ENCODE measurements at places on chromosomes 12 and 14.
A peak's percentile ranks its signal among the peaks of the same experiment; 100 is the strongest.

GRCh38 chr12:121513464-121514183, 67.2 kb downstream of the KDM2B start:
- peak; percentile 42 for DNase-seq

DNA sequence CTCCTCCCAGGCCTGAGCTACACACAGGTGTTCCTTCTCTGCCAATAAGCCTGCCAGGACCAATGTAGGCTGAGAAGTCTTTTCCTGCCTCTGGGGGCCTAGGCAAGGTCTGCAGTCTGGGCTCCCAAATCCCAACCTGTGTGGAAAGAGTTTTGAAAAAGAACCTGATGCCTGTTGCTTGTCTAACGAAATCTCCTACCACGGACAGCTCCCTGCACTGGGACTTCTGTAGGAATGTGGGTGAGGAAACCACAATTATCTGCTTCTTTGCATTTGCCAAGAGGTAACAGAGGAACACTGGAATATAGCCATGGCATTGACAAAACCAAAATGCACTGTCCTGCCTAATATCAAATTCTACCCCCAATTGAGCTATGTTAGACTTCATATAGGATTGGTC, 877.0 kb upstream of the TMEM132C start:
- no peak for DNase-seq

DNA sequence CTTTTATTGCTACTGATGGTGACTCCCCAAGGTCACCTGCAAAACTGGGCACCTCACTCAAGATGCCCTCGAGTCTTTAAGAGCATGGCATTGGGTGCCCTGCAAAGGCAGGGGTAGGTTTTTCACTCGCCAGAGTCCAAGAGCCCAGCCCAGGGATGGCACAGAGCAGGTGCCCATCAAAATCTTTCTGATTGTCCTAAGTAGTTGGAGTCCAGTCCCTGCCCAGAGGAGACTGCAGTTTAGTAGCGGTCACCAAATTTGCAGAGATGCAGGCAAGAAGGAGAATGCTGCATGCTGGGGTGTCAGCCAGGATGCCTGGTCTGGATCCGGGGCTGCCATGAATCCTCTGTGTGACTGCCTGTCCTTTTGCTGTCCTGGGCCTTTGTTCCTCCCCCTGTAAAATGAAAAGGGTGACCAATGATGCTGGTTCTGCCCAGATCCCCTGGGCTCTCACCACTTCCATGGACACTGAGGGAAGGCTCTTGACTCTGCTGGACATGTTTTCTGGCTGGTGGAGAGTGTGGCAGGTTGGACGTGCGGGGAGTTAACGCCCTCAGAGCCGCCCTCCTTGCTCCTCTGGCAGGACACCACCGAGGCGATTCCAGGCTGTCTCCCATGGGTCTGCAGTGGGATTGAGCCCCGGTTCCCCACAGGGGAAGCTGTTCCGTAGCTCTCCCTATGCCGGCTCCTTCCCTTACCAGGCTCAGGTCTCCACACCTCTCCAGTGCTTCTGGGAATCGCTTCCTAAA, 41.3 kb downstream of the DLK1 start:
- no peak for DNase-seq

GRCh38 chr12:91852634-91853033, 293.0 kb downstream of the BTG1 start:
- no peak for DNase-seq

DNA sequence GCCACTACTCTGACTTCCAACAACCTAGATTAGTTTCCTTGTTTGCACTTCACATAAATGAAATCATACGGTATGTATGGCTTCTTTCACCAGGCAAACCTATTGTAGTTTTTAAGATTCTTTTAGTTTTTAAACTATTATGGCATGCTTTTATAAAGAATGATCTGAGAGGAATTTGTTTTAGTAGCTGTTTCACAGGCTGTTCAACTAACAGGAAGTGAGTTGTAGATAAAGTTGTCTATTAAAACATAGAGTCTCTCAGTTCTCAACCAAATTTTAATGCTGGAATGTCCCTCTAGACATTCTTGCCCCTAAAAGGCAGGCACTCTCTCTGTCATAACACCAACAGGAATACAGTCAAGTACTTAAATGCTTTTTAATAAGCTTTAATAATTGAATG, 102.7 kb upstream of the DACT1 start:
- DNase-seq, result no peak

DNA sequence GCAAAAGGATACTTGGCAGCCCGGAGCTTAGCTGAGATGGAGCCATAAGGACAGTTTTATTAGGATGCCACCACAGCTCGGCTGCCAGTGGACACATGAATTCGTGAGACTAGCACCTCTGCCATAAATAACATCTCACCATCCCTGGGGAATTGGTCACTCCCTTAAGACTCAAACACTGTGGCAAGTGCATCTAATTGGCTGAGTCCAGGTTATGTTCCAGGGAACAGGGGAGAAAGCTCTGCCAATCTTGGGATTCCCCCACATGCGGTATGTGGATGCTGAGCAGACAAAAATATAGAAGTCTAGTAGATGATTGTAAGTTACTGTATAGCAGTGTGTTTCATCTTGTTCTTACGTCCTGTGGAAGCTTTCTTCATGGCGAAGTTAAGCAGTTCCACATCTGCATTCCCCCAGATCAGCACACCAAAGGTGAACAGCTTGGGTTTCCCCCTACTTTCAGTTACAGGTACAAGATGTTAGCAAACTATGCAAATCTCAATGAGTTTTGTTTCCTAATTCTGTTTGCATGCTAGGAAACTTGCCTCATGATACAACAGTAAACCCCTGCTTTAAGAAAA, 131.1 kb downstream of the ETV6 start:
- DNase-seq, result no peak

DNA sequence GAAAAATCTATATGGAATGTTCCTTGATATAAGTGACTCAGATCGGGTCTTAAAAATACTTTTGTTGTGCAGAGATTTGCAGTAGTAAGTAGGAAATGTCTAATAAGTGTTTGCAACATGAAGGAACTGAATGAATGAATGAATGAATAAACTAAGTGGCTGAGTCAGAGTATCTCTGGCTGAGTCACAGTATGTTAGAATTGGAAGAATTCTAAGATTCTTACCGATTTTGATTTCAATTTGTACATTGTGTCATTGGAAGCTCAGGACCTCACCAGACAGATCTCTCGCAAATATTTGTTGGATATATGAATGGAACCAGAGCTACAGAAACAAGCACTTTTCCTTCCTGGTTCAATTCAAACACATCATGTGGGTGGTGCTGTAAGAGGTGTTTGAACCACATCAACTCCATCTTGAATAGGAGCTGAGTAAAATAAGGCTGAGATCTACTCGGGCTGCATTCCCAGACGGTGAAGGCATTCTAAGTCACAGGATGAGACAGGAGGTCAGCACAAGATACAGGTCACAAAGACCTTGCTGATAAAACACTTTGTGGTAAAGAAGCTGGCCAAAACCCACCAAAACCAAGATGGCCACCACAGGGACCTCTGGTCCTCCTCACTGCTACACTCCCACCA, 123.9 kb upstream of the FOXN3 start:
- no peak for DNase-seq

DNA sequence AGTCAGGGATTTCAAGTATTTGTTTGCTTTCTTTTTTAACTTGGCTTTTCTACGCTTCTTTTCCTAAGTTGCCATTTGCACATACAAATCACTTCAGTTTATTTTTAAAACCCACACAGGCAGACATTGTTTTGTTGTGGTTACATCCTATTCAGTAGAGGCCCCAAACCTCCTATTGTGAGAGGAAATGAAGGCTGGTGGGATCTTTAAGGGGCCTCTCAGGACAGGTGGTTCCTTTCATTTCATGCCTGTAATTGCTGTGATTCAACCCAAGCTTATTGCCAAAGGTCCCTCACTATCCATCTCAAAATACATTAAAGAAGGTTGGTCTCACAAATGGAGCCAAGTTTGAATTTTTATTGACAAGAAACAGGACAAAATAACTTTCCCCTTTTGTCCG, 257.1 kb downstream of the ADAMTS20 start:
- DNase-seq, result no peak

DNA sequence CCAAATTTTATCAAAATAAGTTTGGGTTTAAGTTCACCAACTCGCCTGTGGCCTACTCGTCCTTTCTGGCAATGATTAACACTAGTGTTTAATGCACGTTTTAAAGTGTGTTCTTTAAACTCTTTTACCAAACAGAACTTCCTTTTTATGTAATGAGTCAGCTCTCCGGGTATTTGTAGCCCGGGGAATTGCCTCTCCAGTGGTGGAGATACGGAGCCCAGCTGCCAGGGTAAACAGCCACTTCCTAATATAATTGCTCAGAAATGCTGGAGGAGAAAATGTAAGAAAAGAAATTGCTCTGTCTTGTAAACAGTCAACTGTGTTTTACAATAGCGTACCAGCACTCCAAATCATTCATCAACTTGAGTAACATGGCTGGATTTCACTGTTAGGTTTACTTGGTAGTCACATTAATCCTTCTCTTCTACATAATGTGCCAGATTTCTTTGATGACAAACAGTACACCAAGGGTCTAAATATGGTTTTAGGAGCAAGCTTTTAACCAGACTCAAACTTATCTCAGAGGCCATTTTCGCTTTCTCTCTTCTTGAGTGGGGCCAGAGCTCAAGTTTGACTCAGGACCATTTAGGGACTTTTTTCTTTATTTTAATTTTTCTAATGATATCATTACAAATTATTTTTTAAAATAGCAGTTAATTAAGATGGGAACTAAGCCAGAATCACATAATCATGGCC, 101.2 kb upstream of the SLC38A2 start:
- DNase-seq, result peak; percentile 80

- peak; percentile 87 for DNase-seq
Observed at GRCh38 chr14:105414456-105415371, 4.9 kb upstream of the MTA1 start.

DNA sequence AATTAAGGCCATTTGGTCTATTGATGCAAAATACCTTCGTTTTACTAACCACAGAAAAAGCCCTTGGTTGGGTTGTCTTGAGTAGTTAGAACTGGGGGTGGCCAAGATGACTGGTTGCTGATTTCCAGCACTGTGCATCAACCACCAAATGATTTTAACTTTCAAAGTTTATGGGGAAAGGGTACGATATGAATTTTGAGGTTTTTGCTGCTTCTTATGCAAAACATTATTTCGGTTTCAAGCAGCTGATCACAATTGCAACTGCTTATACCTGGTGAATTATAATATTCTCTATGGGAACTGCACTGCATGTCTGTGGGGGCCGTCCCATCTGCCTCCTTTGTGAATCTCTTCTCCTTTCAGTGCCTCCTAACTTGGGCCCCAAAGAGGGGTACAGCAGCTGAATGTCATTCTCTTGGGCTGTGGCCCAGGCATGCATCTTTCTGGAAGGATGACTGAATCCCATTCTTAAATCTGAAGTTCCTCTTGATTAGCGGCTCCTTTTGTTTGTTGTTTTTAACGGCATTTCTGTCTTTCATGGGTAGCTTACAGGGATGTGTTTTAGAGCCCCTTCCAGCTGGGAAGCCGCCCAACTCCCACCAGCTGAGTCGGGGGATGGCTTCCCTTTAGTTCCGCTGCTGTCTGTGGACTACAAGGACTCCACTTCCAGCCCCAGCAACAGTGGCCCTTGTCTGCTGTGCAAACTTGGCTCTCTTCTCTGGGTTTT, 479.8 kb downstream of the ZFP36L1 start:
- DNase-seq, result no peak

GRCh38 chr14:67482231-67483164, 6.0 kb downstream of the TMEM229B start:
- DNase-seq, result no peak

GRCh38 chr12:18612971-18613370, 124.8 kb downstream of the PLCZ1 start:
- no peak for DNase-seq

DNA sequence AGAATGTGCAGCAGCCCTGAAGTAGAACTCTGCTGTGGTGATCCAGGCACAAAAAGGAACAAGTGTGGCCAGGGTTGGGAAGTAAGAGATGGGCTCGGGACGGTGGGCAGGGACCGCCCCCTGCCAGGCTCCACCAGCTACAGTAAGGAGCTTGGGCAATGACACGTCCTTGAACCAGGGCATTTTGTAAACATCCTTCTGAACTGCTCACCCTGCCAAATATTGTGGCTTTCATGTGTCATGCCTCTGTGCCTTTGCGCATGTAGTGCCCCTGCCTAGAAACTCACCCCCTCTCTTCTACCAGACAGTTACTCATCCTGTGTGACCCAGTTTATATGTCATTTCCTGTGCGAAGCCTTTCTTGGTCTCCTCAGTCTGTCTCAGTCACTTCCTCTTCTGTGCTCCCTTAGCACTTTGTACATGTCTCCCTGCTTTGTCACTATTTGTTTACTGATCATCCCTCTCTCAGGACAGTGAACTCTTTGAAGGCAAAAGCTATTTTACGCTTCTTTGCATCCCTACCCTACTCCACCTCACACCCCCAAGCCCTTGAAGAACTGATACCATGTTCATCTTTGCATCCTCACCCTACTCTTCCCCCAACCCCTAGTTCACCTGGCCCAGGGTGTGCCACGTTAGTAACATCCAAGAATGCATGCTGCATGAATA, 108.9 kb upstream of the PLEKHG7 start:
- peak; percentile 33 for DNase-seq

GRCh38 chr14:52241087-52241793, 26.3 kb upstream of the PTGDR start:
- DNase-seq, result no peak

- DNase-seq, result no peak
Observed at GRCh38 chr12:88227871-88228270, 85.8 kb downstream of the TMTC3 start.

GRCh38 chr14:47705683-47706082, 30.3 kb upstream of the MDGA2 start:
- no peak for DNase-seq

GRCh38 chr12:24360907-24361306, 411.4 kb upstream of the SOX5 start:
- DNase-seq, result no peak

GRCh38 chr12:104133321-104133720, 4.7 kb downstream of the NFYB start:
- no peak for DNase-seq

- no peak for DNase-seq
Observed at GRCh38 chr12:132444283-132444682, 45.7 kb upstream of the FBRSL1 start.

GRCh38 chr12:9951026-9951675, 19.0 kb upstream of the CLEC2A start:
- no peak for DNase-seq

- peak; percentile 82 for DNase-seq
Observed at GRCh38 chr12:48925304-48926011, at the start of gene FKBP11. Gene FKBP11, minus strand, starts transcription at chr12:48925492. Its CDS starts 64 bp downstream, at chr12:48925428.

DNA sequence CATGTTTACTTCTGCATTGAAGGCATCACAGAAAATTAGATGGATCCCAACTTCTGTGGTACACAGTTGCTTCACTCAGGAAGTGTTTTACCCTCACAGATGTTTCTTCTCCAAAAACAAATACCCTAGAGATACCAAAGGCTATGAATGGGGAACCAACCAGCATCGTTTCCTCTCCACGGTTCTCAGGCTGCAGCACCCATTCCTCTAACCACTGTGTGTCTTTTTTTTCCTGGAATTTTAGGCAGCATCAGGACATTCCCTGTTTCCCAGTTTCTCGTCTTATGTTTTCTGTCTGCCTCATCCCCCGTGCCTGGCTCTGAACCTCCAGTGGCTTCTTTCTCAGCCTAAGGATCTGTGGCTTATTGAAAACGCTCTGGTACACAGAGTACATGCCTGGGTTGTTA, 72.0 kb upstream of the TBX5 start:
- DNase-seq, result no peak

- no peak for DNase-seq
Observed at GRCh38 chr12:114713466-114714215, 29.7 kb upstream of the TBX3 start.
